ENCODE measurements at places on chromosomes 6 and 20.
A peak's percentile ranks its signal among the peaks of the same experiment; 100 is the strongest.

DNA sequence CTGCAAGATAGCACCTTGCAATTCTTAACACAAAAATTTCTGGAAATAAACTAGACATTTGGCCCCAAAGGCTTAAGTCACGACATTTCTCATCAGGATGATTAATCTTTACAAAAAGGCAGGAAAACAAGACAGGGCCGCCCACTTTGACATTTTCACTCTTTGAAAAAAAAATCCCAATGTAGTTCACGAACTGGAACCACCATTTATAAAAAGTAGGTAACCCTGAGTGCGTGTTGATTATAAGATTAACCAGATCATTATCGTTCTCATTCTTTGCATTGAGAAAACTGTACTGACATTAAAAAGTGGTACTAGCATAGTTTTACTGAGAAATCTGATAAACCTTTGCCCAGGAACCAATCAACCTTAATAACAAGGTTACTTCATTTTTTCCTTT is 108.8 kb downstream of the HUS1B start:
- no peak for DNase-seq

DNA sequence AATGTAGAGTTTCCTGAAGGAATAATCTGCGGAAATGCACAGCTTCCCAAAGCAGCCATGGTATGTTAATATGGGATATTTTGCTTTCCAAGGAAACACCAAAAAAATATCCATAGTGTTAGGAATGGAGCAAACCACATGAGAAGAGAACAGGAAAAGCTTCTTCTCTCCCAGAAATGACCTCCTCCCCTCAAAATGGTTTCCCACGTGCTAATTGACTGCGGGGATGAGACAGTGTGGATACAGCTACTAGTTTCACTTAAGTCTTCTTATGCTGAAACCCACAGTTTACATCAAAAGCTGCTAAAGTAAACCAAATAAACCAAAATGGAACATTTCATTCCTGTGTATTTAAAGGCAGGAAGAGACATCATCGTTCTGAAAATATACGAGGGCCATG is 69.4 kb downstream of the FYN start:
- DNase-seq, result no peak

GRCh38 chr6:154429711-154430110 is 73.1 kb upstream of the IPCEF1 start:
- DNase-seq, result no peak

DNA sequence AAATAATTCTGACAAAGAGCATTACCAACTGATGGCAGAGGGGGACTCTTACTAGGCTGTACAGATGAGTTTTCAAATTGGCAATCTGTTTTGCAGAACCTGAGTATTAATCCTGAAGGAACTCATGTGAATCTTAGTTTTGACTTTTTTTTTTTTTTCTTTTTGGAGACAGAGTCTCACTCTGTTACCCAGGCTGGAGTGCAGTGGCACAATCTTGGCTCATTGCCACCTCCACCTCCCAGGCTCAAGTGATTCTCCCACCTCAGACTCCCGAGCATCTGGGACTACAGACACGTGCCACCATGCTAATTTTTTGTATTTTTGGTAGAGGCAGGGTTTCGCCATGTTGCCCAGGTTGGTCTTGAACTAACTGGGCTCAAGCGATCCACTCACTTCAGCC is 49.3 kb downstream of the KCTD20 start:
- DNase-seq, result no peak

GRCh38 chr6:105648276-105648675 is 245.4 kb upstream of the PREP start:
- DNase-seq, result no peak

GRCh38 chr6:153618371-153619322 is 420.4 kb upstream of the OPRM1 start:
- DNase-seq, result no peak

DNA sequence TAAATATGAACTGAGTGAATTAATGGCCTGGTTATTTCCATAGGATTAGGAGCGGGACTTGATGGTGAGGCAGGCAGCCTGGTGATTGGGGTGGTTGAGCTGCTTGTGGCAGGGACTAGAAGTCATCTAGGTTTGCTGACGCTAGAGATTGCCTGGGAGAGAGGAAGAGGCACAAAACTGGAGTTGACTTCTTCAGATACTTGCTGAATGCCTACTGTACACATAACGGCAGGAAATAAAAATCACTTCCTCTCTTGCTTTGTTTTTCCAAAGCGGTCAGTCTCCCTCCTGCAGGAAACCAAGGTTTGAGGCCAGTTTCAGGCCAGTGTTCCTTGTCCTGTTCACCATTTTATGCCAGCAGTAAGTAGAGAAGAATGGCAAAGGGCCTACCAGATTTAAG is 36.7 kb upstream of the MYLIP start:
- DNase-seq, result no peak

- no peak for DNase-seq
These were observed 192.2 kb downstream of the MCHR2 start for GRCh38 chr6:99801805-99802204.

GRCh38 chr6:152267967-152268845 is 369.0 kb downstream of the SYNE1 start:
- no peak for DNase-seq

- DNase-seq, result no peak
These were observed 607.0 kb downstream of the TENT5A start for GRCh38 chr6:81145506-81145905.

- DNase-seq, result no peak
These were observed 372.9 kb downstream of the DOK5 start for GRCh38 chr20:54848262-54848661.

DNA sequence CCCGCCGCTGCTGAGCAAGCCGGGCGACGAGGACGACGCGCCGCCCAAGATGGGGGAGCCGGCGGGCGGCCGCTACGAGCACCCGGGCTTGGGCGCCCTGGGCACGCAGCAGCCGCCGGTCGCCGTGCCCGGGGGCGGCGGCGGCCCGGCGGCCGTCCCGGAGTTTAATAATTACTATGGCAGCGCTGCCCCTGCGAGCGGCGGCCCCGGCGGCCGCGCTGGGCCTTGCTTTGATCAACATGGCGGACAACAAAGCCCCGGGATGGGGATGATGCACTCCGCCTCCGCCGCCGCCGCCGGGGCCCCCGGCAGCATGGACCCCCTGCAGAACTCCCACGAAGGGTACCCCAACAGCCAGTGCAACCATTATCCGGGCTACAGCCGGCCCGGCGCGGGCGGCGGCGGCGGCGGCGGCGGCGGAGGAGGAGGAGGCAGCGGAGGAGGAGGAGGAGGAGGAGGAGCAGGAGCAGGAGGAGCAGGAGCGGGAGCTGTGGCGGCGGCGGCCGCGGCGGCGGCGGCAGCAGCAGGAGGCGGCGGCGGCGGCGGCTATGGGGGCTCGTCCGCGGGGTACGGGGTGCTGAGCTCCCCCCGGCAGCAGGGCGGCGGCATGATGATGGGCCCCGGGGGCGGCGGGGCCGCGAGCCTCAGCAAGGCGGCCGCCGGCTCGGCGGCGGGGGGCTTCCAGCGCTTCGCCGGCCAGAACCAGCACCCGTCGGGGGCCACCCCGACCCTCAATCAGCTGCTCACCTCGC is 1.5 kb downstream of the ARID1B start:
- peak; percentile 47 for DNase-seq

GRCh38 chr20:46118481-46119020 is 437 bp downstream of the CD40 start:
- no peak for DNase-seq

DNA sequence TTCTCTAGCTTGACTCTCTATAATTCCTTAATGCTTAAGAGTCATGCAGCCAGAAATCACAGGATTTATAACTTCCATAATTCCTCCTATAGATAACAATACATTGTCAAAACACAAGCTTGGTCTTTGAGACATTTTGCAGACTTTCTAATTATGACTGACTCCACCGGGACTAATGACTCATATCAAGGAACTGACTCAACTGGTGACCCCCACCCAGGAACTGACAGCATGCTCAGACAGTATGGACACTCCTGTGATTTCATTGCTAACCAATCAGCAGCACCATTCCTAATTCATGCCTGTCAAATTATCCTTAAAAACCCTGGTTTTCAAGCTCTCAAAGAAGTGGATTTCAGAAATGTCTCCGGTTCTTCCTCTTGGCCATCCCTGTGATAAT is 670.5 kb upstream of the IMPG1 start:
- DNase-seq, result no peak

GRCh38 chr20:6347916-6348315 is 225.1 kb upstream of the FERMT1 start:
- DNase-seq, result no peak

DNA sequence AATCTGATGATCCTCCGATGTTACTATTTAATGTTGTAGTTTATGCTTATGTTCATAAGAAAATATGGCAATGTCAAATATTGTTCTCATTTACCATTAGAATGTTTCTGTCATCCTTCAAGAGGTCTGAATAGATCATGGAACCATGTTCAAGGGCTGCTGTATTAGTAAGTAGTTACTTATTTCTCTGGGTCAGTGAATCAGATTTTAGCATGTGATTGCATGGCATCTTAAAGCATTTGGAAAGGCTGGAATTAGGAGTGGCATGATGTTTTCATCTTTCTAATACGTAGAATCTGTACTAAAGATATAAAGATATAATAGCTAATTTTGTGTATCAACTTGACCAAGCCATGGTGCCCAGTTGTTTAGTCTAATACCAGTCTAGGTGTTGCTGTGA is 40.5 kb upstream of the NKX2-4 start:
- DNase-seq, result no peak

GRCh38 chr6:141728330-141728729 is 404.4 kb upstream of the GJE1 start:
- DNase-seq, result no peak

DNA sequence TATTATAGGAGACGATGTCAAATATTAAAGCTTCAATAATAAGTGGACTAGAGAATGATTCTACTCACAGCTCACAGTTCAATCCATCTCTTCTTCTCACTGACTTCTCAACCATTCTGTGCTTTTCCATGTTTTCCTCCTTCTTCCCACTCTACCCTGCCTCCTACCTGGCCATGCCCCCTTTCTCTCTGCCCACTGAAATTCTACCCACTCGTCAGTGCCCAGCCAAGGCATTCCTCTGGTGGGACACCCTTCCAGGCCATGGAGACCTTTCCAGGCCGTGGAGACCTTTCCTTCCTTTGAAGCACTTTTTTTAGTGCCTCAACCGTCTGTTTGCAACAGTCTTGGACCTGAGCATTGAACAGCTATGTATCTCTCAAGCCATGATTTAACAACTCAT is 18.5 kb downstream of the BACH2 start:
- no peak for DNase-seq

- no peak for DNase-seq
These were observed 378.8 kb downstream of the QKI start for GRCh38 chr6:163793011-163793983.

DNA sequence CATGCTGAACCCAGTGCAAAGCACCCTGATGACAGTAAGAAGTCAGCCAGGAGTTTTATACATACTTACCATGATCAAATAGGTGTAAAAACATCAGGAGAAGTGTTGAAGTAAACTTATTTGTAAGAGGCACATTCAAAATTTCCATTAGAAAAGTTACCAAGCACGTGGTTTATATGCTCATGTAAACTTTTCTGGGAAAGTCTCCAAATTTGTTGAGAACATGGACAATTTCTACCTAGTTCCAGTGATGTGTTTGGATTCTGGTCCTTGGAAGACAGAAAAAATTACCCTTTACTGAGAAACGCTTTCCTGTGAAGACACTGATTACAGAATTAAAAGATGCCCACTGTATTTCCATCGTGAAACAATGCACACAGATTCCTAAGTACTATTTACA is 288.9 kb upstream of the CDH4 start:
- DNase-seq, result no peak

GRCh38 chr6:118280210-118280609 is 267.9 kb upstream of the PLN start:
- DNase-seq, result no peak

DNA sequence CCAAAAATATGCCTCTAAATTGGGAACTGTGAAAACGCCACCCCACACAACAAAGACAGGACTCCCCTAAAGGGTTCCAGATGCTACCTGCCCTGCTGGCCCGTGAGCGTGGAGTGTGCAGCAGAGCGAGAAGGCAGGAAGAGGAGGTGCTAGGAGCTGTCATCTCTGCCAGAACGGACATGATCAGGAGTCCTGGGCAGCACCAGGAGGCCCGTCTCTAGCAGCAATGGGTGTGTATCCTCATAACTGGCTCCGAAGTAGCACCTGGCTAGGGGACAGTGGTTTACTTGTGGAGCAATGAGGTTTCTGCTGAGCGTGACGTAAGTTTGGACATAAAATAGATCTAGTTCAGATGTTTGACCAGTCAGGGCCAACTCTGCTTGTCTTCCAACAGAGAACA is 226.0 kb downstream of the CDH4 start:
- DNase-seq, result no peak

DNA sequence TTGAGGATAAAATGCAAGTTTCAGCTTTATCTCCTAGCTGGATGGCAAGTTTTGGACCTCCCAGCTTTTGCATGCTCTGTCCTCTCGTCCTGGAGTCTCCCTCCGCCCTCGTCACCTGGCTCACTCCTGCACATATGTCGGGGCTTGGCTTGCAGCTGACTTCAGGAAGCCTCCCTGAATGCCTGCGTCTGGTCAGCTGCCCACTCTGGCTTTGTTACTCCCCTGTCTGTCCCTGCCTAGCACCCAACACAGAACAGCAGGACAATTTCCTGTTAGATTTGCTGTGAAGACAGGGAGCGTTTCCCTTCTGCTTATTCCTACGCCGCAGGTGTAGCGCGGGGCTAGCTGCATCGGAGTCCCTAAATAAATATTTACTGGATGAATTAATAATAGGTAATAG is 5.4 kb downstream of the JPH2 start:
- no peak for DNase-seq

DNA sequence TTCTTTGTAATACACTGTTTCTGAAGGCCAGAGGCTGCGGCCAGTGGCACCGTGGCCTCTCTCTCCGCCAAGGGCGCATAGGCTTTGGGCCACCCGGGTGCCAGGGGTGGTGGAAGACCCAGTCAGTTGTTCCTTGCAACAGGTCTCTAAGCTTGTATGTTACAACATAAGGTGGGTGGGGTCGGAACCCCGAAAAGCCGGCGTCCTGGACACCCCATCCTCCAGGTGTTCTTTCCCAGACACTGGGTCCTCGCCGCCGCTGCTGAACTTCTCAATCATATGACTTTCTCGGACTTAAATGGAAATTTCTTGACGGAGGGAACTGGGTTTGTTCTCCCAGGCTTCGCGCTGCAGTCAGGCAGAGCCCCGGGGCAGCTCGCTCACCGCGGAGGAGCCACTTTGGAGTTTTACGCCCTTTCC is 983 bp upstream of the KCNQ5 start:
- peak; percentile 12 for DNase-seq

- no peak for DNase-seq
These were observed 91.7 kb downstream of the CD24 start for GRCh38 chr6:106882601-106883518.

Data from hypothalamus (tissue), 51 donors.